GM06990 (cell line): ENCODE measurements at places on chromosomes 16 and 17.

DNA sequence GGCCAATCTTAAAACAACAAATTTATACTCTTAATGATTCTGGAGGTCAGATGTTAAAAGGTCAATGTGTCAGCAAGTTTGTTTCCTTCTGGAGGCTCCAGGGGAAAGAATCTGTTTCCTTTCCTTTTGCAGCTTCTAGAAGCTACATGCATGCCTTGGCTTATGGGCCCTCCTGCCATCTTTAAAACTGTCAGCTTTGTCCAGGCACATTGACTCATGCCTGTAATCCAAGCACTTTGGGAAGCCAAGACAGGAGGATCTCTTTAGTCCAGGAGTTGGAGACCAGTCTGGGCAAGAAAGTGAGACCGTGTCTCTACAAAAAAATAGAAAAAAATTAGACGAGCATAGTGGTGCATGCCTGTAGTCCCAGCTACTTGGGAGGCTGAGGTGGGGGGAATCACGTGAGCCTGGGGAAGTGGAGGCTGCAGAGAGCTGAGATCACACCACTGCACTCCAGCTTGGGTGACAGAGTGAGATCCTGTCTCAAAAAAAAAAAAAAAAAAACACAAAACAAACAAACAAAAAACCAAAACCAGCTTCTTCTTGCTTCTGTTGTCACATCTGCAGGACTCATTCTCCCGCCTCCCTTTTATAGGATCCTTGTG, 58.3 kb downstream of the NOS2 start:
- DNase-seq: no peak

DNA sequence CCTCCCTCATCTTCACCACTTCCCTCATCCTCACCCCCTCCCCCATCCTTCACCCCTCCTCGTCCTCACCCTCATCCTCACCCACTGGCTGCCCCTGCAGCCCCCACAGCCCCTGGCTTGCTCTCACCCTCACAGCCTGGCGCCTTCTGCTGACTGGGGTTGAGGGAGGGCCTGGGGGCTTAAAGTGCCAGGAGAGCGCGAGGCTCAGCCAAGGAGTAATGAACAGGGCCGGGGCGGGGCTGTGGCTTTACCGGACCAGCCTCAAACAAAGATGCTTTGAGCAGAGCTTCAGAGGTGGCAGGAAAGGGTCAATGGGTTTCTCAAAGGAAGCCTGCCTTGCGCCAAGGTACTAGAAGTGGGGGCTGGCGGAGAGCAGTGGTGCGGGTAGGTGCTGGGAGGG, at the start of gene PRSS33:
Gene PRSS33, minus strand, starts transcription at position 155 of the 400 bp plus-strand sequence. CDS start 1,013 bp downstream, outside the sequence.
- no peak for DNase-seq

- no peak for DNase-seq
These were observed 57.7 kb downstream of the CDH11 start for GRCh38 chr16:65064131-65064530.

GRCh38 chr16:56191156-56191815, at the start of gene GNAO1:
Gene GNAO1 (plus strand): TSS chr16:56191489. CDS start chr16:56192236, 747 bp downstream.
- DNase-seq: peak; percentile 38

DNA sequence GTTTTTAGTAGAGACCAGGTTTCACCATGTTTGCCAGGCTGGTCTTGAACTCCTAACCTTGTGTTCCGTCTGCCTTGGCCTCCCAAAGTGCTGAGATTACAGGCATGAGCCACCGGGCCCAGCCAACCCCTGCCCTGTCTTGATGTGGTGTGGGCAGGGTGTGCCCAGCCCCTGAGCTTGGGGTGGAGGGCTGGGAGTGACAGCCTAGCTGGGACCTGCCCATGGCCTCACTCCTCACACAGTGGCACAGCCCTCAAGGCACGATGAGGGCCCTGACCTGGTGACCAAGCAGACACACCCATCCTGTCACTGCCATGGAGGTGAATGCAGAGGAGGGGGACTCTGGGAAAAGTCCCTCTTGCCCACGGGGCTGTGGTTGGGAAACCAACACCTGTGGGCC, 3.0 kb downstream of the IL32 start:
- no peak for DNase-seq

- no peak for DNase-seq
These were observed 257.3 kb upstream of the SALL1 start for GRCh38 chr16:51408357-51408756.

DNA sequence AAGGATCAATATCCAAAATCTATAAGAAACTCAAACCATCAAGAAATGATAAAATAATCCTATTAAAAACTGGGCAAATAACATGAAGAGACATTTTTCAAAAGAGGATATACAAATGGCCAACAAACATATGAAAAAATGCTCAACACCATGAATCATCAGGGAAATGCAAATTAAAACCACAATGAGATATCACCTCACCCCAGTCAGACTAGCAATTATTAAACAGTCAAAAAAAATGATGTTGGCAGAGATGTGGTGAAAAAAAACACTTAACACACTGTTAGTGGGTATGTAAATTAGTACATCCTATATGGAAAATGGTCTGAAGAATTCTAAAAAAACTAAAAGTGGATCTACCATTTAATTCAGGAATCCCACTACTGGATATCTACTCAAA, 379.0 kb upstream of the SOX9 start:
- DNase-seq: no peak

DNA sequence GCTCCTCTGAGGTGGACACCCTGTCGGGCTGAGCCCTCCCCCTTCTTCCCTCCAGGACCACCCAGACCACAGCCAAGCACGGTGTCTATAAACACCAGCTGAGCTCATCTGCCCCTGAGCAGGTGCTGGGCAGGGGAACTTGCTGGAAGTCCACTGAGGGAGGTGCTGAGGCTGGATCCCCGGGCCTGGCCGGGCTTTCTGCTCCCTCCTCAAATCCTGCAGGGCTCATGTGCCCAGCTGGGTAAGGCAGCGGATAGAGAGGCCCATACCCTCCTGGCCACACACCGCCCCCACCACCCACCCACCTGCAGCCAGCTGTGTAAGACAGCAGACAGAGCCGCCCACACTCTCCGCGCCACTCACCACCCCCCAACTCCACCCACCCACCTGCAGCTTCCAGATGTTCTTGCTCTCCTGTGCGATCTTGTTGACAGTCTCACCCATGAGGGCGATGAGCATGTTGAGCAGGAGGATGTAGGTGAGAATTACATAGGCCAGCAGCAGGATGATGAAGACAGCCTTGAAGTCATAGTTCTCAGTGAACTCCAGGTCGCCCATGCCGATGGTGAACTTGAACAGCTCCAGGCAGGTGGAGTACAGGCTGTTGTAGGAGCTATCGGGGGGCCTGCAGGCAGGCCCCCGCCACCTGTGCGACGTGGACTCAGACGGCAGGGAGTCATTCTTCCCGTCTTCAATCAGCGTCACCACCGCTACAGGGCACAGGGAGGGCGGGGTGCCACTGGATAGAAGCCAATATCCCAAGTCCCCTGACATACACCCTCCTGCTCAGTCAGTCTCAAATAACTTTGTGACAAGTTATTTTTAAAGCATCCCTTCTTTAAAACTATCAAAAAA, 15.9 kb upstream of the TRPV3 start:
- no peak for DNase-seq

- DNase-seq: no peak
These were observed 1.7 kb downstream of the ZNF469 start for GRCh38 chr16:88384222-88385111.

- peak; percentile 20 for DNase-seq
These were observed 12.7 kb upstream of the FAM20A start for GRCh38 chr17:68613739-68614298.

GRCh38 chr17:75909051-75909811, 4.5 kb upstream of the MRPL38 start:
- no peak for DNase-seq

- DNase-seq: no peak
These were observed 46.1 kb downstream of the IRX3 start for GRCh38 chr16:54240271-54241129.

DNA sequence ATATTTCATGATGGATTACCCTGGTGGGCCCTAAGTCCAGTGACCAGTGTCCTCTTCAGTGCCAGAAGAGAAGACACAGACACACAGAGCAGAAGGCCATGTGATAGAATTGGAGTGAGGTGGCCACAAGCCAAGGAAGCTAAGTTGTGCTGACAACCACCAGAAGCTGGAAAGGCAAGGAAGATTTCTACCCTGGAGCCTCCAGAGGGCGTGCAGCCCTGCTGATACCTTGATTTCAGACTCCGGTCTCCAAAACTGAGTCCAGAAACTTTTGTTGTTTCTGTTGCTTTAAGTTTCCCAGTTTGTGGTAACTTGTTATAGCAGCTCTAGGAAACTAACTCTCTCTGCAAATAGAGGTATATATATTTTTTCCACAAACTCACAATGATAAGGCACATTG, 396.6 kb upstream of the ASIC2 start:
- DNase-seq: no peak

GRCh38 chr16:62642677-62643076, 606.4 kb upstream of the CDH8 start:
- peak; percentile 25 for DNase-seq

DNA sequence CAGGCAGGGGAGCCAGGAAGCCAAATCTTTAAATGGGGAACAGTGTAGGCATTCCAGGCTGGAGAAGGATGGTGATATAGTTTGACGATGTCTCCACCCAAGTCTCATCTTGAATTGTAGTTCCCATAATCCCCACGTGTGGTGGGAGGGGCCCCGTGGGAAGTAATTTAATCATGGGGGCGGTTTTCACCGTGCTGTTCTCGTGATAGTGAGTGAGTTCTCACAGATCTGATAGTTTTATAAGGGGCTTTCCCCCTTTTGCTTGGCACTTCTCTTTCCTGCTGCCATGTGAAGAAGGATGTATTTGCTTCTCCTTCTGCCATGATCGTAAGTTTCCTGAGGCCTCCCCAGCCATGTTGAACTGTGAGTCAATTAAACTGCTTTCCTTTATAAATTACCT, 28.8 kb downstream of the GINS3 start:
- DNase-seq: no peak

DNA sequence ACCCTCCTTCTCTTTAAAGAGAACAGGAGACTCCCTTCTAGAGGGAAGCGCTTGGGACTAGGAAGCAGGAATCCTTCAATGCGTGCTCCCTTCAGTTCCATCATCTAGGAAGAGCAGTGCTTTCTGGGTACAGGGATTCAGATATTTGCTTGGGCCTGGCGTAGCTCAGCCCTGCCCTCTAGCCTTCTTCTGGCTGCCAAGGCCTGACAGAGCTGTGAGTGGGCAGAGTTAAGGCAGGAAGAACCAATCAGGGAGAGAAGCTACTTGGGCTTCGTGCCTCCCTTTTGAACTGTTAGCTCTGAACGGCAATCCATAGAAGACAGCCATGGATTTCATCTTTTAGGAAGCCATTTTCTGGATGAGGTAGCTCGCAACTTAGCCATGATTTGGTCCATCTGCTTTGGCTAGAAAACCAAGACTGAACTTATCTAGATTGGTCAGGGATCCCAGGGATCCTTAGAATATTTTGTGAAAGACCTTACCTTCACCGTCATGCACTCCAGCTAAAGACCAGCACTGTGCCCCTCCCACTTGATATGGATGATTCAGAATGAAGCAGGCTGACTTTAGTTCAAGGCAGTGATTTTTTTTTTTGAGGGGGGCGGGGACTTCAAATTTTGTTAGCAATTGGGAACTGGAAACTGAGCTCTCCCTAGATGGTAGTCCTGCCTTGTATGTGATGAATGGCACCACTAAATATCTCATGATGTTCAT, 2.5 kb upstream of the CORO6 start:
- DNase-seq: no peak

DNA sequence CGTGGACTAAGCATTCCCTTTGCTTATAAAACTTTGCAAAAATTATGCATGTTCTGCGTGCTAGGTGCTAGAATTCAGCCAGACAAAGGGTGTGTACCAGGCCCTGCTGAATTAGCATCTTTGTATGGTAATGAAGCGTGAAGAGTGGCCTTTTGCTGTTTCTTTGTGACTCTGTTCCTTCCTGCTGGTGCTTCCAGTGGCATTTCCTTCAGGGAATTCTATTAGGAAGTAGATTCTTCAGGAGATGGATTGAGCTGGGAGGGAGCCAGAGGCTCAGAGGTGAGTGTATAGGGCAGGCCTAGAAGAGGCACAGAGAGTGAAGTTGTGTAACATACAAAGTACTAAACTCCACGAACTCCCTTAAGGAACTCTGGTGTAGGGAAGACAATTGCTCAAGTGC, 73.9 kb upstream of the ASIC2 start:
- DNase-seq: no peak

GRCh38 chr17:33667052-33667509, 374.0 kb upstream of the ASIC2 start:
- peak; percentile 78 for DNase-seq

- no peak for DNase-seq
These were observed 14.0 kb upstream of the MPRIP start for GRCh38 chr17:17028059-17028877.

DNA sequence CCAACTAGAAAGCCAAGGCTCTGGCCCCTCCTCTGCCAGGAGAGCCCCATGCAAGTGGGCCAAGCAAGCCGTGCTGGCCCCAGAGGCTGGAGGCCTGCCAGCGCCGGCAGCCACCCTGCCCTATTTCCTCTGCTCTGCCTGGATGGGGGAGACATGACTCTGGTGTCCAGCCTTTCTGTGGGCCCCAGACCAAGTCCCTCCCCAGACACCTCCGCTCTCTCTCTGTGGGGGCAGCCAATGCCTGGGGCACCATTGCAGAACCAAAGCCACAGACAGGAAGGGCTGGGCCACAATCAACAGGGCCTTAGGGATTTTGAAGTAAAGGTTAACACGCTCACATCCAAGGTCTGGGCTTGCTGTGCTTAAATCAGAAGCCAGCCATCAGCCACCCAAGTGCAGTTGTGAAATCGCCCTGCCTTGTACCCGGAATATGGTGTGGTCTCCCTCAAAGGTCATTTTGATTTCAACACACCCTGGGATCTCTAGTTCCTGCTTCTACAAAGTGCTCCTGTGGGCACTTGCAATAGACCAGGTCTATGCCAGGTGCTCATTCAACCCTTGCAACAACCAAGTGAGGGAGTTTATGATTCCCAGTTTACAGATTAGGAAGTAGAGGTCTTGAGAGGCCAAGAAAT, 63.5 kb upstream of the TEX2 start:
- DNase-seq: no peak

- no peak for DNase-seq
These were observed 1293.2 kb upstream of the GOT2 start for GRCh38 chr16:60027351-60027750.

DNA sequence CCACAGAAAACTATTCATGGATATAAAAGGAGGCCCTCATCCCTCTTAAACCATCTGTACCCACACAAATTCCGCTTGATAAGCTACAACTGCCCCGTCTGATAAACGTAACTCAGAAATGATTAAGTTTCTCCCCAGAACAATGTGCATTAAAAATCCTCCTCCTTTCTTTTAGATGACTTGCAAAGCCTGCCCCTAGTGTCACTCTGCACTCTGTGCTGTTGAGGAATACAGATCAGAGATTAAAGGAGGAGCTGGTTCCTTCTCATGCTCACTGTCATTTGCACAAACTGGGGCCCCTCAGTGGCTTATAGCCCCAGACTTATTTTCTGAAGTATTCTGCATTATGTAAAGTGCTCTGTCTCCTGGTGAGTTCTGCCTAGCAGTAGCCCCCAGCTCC, 33.3 kb downstream of the CDRT15 start:
- DNase-seq: no peak
